ENCODE measurements at places on chromosomes 1 and 21.

- DNase-seq: no peak
These were observed 55.8 kb downstream of the DNM3 start for GRCh38 chr1:171896936-171897703.

DNA sequence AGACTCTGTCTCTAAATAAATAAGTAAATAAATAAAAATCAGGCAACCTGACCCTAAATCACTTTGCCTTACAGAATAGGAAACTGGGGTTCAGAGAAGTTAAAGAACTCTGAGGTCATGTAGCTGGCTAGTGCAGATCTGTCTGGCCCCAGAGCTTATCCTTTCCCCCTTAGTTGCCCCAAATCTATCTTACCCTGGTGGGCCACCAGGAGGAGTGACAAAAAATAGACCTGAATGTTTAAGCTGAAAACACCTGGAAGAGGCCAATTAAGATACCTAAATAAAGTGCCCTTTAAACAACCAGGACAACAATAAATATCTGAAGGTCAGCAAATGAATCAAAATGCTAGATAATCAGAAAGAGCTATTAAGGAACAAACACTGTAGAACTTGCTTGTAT lies 59.7 kb downstream of the TEX35 start:
- DNase-seq: no peak

DNA sequence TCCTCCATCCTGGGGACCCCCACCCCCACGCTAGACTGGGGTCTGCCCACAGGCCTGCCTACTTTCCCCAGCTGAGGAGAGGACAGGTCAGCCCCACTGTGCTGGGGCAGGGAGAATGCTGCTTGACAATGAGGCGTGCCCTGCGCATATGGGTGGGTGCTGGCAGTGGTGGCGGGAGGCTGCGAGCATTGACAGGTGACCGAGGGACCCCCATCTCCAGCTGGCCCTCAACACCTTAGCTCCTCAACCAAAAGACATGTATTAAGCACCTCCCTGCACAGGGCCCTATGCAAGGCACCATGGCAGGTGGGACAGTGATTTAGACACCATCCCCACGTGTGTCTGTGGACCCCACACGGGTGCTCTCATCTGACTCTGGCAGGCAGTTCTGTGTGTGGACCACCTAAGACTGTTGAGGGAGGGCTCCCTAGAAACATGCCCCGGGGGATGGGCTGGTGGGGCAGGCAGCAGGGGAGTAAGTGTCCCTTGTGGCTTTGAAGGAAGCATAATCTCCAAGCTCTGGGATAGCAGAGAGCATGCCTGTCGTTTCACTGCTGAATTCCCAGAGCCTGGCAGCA lies 18.4 kb upstream of the ALX3 start:
- DNase-seq: no peak

DNA sequence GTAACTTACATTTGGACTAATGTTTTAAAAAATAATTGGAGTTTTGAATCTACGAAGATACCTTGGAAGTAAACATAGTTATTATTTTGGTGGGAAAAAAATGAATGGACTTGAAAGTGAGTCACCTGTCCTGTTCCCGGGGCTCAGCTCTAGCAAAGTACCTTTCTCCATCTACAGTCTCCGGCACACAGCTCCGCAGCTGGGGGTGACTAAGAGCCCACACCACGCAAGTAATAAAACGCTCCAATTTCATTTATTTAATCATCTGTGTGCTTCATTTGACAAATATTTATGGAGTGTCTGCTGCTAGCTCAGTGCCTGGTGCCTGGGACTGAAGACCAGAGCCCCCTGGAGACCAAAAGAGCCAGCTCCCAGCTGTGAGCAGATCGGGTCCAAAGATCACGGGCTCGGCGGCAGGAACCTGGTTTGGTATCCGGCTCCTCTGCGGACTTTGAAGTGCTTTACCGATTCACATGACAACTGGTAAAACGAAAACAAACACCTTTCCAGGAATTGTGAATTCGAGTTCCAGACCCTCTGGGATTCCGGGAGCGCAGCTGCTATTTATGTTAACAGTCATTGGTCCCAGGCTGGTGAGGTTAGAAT lies 1.7 kb upstream of the RIPK4 start:
- DNase-seq: peak; percentile 80

DNA sequence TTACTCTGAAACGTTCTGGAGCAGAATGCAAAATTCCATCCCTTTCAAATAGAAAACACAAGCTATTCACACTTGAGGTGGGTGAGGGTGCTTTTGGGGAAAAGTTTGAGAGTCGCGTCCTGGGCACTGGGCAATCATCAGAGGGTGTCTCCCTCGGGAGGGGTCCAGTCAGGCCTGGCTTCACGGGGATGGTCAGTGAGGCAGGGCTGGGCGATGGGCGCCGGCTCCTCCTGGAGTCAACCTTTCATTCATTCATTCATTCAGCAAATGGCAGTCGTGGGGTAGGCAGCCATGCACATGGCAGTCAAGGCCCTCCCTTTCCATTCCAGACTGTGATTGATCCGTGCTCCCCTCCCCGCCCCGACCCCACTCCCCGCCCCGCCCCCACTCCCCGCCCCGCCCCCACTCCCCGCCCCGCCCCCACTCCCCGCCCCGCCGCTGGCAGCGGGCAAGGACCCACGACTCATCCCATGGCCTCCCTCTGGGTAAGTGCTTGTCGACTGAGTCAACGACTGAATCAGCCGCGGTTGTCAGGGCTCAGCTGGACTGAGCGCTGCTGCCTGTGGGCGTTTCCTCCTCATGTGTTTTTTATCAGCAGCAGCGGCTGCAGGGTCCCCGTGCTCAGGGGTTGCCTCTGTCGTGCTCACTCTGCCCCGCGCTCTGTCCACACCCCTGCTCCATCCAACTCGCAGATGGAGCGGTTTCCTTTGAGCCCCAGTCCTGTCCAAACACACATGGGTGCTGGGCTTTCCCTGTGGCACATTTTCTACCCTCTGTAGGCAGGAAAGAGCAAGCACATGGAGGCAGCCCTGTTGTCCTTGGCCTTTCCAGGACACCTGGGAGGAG lies 12.5 kb upstream of the SPSB1 start:
- DNase-seq: peak; percentile 82

GRCh38 chr1:174874331-174875053 lies 125.3 kb upstream of the CACYBP start:
- peak; percentile 30 for DNase-seq

DNA sequence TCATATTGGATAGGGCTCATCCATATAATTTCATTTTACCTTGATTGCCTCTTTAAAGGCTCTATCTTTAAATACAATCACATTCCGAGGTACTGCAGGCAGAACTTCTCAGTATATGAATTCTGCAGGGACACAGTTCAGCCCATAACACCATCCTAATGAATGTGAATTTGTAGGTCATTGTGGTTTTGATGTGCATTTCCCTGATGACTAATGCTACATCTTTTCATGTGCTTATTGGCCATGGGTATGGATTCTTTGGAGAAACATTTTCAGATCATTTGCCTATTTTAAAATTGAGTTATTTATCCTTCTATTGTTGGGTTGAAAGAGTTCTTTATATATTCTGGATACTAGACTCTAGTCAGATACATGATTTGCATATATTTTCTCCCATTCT lies 9.6 kb upstream of the RPS6KC1 start:
- no peak for DNase-seq

DNA sequence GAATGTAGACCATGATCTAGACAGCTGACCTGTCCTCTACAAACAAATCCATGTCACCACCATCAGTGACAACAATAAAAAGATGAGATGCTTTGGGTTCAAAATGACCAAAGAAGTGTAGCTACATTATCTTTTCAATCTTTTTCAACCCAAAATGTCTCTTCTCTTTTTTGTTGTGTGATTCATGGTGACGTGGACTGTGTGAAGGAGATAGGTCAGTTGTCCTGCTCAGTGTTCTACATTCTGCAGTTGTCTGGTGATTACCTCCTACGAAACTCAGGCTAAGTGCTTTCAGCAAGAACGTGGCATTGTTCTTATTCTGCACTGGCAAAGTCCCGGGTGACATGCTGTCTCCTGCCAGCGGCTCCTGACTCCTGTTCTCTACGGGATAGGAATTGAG lies 73.1 kb downstream of the PRKAB2 start:
- no peak for DNase-seq

DNA sequence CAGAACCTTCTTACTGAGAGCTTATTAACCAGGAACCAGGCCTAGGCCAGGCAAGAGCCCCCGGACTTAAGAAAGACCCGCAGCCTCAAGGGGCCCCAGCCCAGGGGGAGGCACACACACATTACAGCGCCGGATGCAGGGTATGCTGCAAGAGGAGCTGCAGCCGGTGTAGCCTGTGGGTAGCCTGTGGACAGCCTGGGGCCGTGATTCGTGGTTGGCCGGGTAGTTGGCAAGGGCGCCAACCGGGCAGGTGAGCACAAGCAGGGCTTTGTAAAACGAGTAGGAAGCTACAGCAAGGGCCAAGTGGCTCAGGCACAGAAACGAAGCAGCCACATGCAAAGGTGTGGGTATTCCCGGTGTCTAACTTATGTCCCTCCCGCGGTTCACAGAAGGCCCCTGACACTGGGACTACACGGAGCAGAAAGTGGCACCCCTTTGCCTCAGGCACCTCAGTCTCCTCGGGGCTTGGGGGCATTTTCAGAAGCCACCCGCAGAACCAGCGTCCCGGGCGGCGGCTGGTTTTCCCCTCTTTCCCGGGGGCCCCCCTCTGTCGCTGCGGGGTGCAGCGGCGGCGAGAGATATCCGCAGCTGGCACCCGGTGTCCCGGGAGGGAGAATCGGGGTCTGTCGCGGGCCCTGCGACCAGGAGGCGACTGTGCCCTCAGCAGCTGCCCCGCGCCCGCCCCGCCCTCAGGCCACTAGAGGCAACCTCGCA lies 40.8 kb downstream of the KIAA1614 start:
- DNase-seq: peak; percentile 40

DNA sequence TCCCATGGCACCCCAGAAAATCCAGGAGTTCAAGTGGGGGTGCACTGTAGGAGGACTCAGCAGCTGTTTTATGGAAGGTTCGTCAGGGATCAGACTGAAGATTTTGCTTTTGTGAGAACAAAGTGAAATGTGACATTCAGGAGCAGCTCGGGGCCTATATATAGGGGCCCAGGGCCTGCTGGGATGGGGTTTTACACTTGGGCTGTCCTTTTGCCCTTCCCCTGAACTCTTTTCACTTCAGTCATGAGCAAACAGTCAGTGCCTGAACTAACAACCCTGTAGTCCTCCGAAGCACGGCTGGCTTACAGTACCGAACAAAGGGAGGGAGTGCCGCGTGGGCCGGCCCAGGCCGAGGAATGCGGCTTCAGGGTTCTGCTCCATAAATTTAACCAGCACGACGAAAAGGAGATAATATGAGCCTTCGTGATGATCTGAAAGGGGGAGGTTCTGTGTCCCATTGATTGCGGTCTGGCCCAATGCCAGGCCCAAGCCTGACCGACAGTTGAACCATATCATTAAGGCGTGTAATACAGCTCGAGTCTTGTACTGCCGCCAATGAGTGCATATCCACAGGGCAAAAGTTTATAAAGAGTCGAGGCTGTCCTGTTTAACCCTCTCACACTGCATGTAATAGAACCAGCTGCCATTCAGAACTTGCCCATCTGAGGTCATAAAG lies 139.9 kb downstream of the DHRS3 start:
- peak; percentile 95 for DNase-seq

DNA sequence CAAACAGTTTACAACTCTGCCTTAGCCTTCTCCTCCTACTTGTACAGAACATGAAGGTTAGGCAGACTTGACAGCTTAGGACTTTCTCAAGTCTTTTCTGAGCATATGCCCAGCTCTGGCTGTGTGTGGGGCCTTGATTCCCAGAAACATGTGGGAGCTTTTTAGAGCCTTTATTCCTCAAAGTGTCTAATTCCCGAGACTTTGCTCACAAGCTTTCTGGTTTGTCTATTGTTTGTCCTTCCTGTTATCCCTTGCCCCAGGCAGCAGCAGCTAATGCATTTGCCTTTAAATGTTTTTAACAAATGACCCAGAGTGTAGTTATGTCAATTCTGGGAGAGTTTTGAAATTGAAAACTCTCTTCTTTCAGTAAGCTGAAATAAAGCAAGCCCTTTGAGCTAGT lies 29.2 kb downstream of the ST7L start:
- DNase-seq: no peak

- DNase-seq: peak; percentile 43
These were observed 26.9 kb downstream of the SPATA46 start for GRCh38 chr1:162349635-162350330.

- DNase-seq: no peak
These were observed 22.3 kb upstream of the AGPAT3 start for GRCh38 chr21:43842742-43843141.

DNA sequence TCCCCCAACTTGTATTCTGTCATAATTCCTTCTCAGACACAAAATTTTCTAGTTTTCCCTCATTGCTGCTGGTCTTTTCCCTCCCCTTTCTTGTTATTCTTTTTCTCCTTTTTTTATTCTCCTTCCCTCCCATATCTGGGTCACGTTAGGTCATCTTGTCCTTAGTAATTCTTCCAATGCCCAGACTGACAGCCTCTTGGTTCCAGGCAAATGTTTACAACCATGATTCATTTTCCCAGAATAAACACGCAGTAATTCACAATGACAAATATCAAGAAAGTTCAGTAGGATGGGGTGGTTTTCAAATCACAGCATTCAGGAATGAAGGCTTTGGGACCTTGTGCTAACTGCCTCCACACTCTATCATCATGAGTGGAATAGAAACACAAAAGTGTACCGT lies 25.2 kb downstream of the NHLH2 start:
- DNase-seq: no peak

- DNase-seq: no peak
These were observed 5.9 kb downstream of the FCGR2A start for GRCh38 chr1:161511018-161511755.

GRCh38 chr1:226950871-226951270 lies 10.8 kb downstream of the COQ8A start:
- DNase-seq: no peak

DNA sequence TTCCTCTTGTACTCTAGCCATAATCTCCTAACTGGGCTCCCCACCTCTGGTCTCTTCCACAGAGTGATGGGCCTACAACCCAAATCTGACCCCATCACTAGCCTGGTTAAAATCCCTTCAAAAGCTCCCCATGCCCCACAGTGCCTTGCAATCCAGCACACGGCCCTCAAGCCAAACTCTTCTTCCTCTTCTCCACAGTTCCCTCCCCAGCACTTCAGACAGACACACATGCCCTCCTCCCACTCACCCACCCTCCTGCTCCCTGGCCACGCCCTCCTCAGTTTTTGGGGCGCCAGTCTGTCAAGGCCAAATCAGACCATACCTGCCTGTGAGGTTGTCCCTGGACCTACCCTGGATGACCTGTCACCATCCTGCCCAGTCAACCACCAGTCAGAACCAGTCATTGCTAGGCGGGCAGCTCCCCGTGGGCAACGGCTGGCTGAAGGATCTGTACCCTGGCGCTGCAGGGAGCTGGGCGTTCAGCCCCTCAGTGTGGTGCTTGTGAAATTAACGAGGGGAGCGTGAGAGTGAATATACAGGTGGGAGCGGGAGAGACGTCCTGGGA lies 753 bp downstream of the C1orf210 start:
- DNase-seq: peak; percentile 36

- DNase-seq: no peak
These were observed 12.6 kb downstream of the MTF1 start for GRCh38 chr1:37846647-37847339.

DNA sequence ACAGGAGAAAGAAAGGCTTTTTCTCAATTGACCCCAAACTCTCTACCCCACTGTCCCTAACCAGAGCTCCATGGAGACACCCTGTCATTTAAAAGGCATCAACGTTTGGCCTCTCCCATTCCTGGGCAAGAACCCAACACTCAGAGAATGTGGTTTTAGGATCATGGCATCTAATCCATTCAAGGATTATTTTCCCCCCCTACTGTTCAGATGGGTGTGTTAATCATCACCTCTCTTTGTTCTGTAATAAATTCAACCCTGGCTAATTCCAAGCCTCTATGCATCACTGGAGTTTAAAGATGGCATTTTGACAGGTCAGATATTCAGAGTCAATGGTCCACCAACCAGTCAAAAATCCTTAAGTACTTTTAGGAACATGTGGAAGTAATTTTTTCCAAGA lies 42.7 kb downstream of the TBX15 start:
- DNase-seq: no peak

Data from PC-9 (cell line).